DMS53 (cell line): ENCODE measurements at places on chromosomes 12 and 14.

- no peak for DNase-seq
These were observed 1721.5 kb upstream of the SEL1L start for GRCh38 chr14:83255015-83255726.

- DNase-seq: no peak
These were observed 10.7 kb upstream of the BHLHE41 start for GRCh38 chr12:26135571-26135970.

DNA sequence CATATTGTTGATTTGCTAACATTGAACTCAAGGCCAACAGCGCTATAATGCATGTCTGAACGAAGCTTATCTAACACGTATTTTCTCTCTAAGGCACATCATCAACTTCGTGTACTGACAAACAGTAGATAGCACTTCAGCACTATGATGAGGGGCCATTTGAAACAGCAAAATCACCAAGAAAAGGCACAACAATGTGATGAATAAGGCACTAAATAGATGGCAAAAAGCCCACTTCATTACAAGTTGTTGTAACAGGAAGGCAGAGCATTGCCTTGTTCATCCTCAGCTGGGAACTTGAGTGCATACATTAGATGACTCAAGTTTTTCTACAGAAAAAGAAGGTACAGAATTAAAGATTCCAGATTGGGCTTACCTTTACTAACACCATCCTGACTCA lies 75.2 kb downstream of the LIN7A start:
- no peak for DNase-seq

- DNase-seq: peak; percentile 43
These were observed 80.3 kb upstream of the NOS1 start for GRCh38 chr12:117441751-117442150.

DNA sequence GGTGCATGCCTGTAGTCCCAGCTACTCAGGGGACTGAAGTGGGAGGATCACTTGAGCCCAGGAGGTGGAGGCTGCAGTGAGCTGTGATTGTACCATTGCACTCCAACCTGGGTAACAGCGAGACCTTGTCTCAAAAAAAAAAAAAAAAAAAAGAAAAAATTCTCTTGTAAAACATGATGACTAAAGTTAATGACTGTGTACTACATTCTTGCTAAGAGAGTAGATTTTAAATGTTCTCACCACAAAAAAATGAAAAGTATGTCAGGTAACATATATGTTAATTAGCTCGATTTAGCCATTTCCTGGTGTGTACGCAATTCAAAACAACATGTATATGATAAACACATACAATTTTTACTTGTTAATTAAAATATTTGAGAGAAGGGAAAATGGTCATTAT lies 480.7 kb upstream of the RGS6 start:
- DNase-seq: no peak

DNA sequence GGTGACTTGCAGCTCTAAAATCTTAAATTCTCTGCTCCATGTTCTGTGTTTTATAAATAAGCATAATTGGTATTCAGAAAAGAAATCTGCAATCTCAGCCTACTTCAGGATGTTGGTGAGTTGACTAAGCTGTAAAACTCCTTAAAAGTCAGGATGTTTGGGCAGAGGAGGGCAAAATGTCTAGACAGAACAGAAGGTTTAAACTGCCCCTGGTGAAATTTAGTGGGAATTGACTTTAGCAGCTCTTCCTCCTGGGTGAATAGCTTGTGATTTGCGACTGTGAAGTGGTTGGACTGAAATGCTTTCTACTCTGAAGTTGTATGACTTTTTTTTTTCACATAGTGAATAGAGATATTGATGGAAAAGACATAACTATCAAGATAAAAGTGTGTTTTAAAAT lies 85.8 kb downstream of the CAND1 start:
- DNase-seq: no peak

DNA sequence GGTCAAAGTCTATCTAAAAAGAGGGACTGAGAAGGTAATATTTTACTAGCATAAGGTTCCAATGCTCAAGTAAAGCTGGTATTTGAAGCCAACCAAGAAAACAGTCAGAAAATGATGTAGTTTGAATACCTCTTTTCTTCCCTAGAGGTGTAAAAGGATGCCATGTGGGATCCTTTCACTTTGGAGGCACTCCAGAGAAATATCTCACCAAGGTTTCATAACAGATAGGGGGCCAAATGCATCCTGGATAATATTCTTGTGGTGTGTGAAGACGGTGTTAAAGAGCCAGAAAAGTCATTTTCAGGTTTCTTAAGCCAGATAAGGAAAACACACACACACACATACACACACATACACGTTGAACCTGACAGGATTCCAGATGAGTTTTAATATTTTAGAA lies 136.1 kb upstream of the PRKD1 start:
- no peak for DNase-seq

GRCh38 chr14:55624913-55625312 lies 44.9 kb downstream of the KTN1 start:
- DNase-seq: no peak

- DNase-seq: peak; percentile 70
These were observed 12.1 kb downstream of the VASH1 start for GRCh38 chr14:76773188-76773885.

- DNase-seq: no peak
These were observed 27.4 kb downstream of the SINHCAF start for GRCh38 chr12:31298515-31298910.

DNA sequence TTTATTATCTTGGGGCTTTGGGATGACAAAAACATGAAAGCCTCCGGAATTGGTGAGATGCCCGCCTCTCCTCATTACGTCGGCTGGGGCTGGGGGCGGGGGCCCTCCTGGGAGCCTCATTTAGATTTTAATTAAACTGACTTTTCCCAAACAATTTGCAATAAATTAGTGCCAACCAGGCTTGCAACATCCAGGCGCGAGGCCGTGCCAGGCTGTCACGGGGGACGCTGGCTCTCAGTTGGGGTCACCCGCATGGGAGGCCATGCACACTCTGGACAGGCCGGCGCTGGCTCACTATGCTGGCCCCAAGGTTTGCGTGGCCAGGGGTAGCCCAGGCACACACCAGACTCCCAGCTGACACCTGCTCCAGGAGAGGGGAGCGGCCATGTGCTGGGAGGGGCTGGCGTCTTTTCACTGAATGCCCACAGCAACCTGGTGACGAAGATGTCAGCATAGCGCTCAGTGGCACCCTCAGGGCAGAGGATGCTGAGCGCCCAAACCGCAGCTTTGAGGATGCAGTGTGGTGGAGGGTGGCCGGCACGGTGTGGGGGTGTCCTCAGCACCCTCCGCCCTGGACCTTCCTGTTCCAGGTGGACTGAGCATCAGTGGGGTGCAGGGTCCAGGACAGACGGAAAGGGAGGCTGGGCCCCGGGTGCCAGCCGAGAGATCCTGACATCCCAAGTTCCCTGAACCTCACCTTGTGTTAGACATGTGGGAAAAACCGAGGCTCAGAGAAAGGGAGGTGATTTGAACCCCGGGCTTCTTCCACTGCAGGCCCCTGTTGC lies 190.8 kb upstream of the C14orf180 start:
- no peak for DNase-seq

DNA sequence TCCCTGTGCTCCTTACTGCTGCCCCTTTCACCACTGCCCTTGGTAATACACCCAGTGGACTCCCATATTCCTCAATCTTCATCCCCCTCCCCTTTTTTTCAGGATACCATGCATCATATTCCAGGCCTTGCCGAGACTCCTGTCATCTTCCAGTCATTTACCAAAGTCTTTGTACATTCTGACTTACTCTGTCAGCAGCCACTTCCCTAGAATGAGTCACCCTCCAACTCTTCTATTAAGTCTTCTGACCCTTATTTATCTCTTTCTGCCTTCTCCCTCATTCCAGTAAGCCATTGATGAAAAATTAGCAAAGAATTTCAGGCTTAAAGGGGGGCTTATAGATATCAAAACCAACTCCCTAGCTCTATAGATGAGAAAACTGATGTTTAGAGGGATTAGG lies 128.0 kb downstream of the STXBP6 start:
- DNase-seq: no peak

GRCh38 chr12:26855337-26855736 lies 22.3 kb upstream of the ITPR2 start:
- no peak for DNase-seq

GRCh38 chr12:45282411-45282810 lies 66.5 kb downstream of the ANO6 start:
- DNase-seq: no peak

GRCh38 chr12:108807996-108808769 lies 49.2 kb downstream of the SSH1 start:
- DNase-seq: no peak

DNA sequence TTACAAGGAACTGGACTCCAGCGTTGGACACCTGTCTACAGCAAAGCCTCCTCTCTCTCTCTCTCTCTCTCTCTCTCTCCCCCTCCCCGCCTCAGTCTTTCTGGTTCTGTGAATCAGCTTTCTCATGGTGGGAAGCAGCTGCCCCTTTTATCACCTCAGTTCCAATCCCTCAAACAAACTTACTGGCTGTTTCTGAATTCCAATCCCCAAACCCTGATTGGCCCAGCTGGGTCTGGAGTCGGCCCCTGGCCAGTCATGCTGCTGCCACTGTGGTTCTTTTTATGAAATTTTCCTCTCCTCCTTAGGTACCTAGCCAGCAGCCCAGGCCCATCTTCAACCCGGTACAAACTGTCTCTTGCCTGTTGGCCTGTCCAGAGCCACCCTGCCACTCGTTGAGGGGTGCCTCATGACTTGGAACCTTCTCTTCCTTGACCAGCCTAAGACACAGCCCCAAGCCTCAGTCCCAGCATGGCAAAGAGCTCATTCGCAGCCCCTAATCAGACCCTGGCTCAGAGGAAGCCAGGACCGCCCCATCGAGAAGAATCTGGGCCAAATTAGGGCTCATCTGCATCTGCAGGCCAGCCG lies 9.4 kb upstream of the MORN3 start:
- no peak for DNase-seq

- DNase-seq: no peak
These were observed 105.6 kb downstream of the KSR2 start for GRCh38 chr12:117863002-117863709.

DNA sequence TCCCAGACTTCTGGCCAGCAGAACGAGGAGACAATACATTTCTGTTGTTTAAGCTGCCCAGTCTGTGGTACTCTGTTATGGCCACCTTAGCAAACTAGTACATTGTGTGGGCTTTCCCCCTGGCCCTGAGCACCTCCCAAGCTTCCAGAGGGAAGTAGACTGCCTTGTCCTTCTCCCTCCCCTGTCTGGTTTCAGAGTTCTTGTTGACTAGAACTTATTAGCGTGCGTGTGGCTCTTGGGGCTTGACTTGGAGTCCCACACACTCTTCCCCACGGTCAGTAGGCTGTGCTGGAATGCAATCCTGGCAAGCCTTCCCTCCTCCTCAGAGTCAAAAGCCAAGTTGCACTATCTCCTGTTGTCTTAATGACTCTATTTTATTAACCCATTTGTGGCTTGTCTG lies 27.7 kb downstream of the FBLN5 start:
- no peak for DNase-seq

DNA sequence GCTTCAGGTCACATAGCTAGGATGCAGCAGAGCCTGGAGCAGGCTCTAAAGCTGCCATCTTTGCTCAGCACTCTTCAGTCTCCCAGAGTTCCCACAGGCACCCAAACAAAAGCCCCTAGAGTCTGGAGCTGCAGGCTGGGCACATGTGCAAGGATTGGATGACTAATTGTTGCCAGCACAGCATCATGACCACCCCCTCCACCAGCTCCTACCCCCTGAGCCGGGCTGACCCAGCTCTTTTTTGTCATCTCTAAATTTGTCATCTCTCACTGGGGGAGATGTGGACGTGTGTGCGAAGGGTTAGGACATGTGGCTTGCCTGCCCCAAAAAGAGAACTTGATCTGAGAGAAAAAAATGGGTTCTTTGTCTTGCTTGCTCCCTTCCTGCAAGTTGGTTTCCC lies 4.3 kb upstream of the MMP19 start:
- DNase-seq: no peak

DNA sequence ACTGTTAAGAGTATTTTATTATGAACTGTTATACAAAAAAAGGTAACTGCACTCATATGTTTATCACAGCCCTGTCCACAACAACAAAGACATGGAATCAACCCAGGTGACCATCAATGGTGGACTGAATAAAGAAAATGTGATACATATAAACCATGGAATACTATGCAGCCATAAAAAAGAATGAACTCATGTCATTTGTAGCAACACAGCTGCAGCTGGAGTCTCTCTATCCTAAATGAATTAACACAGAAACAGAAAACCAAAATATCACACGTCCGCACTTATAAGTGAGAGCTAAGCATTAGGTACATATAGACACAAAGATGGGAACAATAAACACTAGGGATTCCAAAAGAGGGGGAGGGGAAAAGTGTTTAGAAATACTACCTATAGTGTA lies 95.8 kb downstream of the BCAT1 start:
- peak; percentile 93 for DNase-seq

GRCh38 chr12:110656071-110656655 lies 32.8 kb downstream of the HVCN1 start:
- DNase-seq: no peak

GRCh38 chr14:66360366-66360926 lies 125.7 kb upstream of the CCDC196 start:
- no peak for DNase-seq

- no peak for DNase-seq
These were observed 44.9 kb downstream of the CYP46A1 start for GRCh38 chr14:99728981-99729451.

DNA sequence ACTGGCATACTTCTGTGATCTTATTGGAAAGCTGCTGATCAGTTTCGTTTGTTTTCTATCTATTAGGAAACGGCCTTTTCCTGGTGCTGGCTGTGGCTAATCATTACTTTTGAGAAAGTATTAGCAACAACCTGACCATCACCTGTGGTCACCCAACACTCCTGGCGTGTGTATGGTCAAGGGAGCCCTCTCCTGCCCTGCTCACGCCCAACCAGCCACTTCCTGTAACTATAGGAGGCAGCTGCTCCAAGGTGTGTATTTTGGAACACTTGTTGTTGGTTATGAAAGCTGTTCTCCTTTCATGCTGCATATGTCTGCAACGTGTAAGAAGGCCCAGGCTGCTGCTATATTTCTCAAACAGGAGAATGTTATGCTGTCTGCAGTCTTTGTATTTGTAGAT lies 1582.8 kb downstream of the AACS start:
- DNase-seq: no peak

DNA sequence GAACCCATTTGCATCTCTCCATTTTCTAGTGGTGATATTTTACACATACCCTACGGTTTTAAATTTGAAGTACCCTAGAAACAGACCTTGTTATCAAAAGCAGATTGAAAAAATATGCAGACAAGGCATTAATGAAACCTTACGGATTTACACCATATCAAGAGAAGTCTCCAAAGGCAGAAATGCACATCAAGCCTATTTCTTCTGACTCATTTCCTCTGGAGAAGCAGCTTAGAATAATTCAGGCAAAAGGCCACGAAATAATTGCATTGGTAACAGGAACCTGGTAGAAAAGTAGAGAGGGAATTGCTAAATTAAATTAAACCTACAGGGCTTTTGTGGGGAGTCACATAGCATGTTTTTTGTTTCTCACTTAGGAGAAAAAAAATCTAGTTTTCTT lies 34.7 kb downstream of the KICS2 start:
- DNase-seq: no peak

DNA sequence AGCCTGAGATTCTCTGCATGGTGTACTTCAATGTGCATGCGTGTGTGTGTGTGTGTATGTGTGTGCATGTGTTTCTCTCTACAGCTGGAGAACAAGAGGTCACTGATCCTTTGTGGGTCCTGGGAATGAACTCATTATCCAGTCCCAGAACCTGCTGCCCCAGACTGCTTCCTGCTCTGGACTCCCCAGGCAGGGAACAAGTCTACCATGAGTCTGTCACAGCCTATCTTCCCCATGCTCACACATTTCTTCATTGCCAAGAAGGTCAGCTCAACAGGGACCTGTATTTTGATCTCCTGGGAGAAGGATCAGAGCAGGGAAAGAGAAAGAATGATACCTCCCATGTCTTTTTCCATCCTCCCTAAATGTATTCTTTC lies 2.9 kb upstream of the AGAP2 start:
- DNase-seq: peak; percentile 56
